ENCODE measurements at places on chromosomes 1 and 21.

- no peak for DNase-seq
These were observed 26.5 kb downstream of the ACTA1 start for GRCh38 chr1:229407206-229408026.

DNA sequence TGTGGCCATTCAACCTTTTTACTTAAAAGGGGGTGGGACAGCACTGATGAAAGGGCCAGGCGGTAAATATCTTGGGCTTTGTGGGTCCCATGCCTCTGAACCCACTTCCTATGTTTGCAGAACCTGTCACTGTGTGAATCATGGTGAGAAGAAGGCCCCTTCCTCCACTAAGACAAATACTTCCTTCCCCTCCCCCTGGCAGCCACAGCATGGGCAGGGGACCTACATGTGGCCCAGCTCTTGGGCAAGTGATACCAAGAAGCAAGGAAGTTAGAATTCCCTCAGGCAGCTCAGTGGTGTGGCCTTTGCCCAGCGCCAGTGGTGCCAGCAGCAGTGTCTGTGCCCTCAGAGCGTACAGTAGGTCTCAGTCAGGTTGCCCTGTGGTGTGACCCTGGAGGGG, 168.6 kb downstream of the TRIM33 start:
- no peak for DNase-seq

- DNase-seq: no peak
These were observed 5.4 kb upstream of the TDRD5 start for GRCh38 chr1:179586107-179586823.

- no peak for DNase-seq
These were observed 323.0 kb upstream of the ADGRL2 start for GRCh38 chr1:81477710-81478109.

DNA sequence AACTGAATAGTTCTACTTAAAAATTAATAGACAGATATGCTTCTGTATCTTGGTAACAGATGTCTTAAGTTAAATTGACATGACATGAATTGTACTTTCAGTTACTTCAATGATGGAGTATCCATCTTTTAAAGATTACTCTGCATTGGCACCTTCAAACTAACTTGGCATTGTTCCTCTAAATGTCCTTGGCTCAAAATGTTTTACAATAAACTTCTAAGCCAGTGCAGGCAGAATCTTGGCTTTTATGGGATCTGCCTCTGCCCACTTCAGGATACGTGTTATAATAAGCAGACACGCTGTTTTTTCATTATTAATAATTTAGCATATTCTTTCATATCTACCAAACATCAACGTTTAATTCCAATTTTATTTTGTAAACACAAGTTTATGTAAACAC, 873.4 kb upstream of the ADAMTS5 start:
- DNase-seq: no peak

DNA sequence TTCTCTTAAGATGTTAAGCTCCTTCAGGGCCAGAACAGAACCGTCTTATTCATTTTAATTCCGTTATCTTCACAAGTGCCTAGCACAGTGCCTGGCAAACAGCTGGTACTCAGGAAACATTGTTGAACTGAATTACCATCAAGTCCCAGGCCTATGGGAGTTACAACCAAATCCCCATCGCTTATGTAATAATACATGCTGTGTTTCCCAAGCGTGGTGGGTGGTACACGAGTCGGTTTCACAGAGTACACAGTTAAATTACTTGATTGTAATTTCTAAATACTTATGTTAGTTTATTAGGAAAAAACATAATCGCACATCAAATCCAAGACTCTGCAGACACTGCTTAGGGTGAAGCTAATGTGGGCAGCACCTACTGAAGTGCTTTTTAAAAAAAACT, 1.0 kb downstream of the ANGEL2 start:
- no peak for DNase-seq

DNA sequence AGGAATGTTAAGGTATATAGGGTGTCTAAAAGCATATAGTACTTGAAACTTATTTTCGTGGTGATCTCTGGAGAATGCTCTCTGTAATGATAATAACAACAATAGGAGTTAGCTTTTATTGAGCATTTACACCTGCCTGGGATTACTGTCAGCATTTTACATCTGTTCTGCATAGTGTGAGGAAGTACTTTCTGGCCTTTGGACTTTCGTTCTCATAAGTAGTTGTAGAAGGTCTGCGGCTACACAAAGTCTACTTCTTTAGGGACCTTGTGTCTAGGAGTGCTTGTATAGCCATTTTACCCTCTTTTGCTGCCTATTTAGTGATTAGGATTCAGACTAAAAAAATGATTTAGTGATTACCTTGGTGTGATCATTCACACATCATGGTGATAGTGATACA, 103.6 kb upstream of the GPR52 start:
- no peak for DNase-seq

DNA sequence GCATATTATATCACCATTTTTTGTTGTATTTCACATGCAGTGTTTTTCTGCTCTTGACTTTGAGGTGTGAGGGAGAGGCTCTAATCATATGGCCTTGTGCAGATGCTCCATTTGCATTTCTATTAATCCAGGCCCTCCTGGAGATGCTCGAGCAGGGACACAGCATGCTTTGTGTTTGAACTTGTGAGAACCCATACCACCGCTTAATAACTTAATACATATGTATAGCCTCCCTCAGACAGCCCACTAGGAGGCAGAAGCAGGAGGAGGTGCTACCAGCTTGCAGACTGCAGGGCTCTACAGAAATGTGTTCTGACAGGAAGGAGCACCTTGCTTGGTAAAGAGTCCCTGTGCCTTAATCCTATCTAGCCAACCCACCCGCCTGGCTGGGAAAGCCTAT, 155.2 kb downstream of the BARHL2 start:
- no peak for DNase-seq

DNA sequence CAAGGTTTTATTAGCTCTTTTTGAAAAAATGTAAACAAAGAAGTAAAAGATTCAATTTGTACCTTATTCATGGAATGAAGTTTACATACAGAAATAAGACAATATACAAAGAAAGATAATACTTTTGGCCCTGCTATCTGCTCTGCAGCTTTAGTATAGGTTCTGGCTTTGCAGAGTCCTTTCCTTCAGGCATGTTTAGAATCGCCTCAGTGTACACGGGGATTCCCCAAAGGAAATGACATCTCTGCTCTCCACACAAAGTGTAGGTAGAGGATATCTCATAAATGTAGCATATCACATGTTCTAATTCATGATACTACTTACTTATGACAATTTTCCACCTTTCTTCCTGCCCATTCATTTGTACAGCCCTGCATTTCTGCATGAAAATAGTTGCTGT, 222.6 kb upstream of the DPYD start:
- no peak for DNase-seq

DNA sequence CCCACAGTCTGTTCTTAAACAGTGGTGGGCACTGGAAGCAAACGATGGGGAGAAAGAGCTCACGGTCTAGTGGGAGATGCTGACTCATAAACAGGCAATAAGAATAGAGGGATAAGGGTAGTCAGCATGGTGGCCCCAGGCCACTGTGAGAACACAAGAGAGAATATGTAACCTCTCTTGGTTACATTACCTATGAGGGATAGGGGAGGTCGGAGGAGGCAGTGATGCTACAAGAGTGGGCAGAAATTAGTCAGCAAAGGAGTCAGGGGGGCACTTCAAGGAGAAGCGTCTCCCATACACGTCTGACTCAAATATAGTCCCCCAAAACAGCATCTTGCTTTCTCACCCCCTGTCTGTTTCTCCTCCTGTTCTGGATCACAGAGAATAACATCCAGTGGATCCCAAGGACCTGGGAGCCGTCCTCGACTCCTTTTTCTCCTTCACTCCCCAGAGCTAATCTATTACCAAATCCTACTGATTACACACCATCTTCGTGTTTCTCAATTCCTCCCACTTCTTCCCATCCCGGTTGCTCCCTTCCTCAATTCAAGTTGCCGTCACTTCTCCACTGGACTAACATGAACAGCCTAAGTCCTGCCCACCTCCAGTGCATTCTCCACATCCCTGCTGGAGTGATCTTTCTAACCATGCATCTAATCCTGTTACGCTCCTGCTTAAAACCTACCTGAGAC, 2.1 kb downstream of the SLAMF8 start:
- DNase-seq: no peak

DNA sequence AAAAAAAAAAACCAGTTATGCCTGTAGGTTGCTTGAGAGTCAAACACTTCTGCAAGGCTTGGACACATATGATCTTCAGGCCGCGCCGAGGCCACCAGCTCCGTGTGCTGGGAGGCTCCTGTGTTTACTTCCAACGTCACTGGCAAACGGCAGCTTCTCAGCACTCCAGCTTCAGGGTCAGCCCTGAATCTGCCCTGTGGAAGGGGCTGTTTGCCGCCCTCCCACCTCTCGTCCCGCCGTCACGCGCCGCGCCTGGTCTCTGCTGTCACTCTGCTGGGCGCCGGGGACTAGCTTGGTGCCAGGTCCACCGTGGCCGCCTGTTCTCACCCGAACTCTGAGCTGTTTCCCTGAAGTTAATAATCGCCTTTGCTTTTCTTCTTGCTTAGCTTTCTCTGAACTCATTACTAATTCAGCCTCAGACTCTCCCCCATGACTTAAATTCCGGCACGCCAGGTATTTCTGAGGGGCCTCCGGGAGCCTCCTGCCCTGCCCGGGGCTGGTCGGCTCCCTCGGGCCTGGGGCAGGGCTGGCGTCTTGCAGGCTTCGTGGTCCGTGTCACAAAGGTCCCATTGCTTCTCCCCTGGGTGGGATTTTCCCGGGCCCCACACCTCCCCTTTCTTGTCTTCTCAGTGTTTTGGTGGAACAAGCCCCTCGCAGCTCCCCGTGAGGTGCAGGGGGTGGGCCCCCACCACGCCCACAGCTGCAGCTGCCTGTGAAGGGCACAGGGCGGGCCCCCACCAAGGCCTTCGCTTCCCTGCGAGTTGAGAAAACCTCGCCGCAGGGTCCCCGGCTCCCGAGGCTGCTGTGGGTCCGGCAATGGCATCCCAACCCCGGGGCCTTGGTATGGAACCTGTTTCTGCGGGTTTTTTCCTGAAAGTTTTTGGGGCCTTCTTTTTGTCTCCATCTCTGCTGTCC, 14.6 kb upstream of the C1orf159 start:
- DNase-seq: no peak

- DNase-seq: no peak
These were observed 5.3 kb downstream of the PLXNA2 start for GRCh38 chr1:208238710-208239472.

GRCh38 chr21:33359446-33359845, 34.7 kb downstream of the IFNAR1 start:
- no peak for DNase-seq

GRCh38 chr1:157948312-157949073, 45.0 kb upstream of the KIRREL1 start:
- DNase-seq: no peak

GRCh38 chr21:25425156-25425555, 182.1 kb downstream of the MRPL39 start:
- DNase-seq: no peak

DNA sequence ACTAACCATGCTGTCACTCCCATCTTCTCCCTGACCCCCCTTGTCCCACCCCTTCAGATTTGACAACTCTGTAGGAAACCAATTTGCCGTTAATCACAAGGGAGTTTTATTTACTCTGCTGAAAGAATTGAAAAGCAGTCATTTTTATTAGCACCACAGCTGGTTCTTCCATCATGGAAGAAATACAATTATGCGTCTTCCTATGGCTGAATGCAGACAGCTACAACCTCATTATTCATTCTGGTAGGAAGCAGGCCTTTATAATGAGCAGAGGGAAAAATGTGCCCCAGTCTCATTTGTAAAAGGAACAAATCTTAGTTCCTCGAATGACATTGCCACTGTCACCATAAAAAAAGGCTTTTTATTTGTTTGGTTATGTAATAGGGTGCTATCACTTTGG, 35.2 kb downstream of the JUN start:
- no peak for DNase-seq

DNA sequence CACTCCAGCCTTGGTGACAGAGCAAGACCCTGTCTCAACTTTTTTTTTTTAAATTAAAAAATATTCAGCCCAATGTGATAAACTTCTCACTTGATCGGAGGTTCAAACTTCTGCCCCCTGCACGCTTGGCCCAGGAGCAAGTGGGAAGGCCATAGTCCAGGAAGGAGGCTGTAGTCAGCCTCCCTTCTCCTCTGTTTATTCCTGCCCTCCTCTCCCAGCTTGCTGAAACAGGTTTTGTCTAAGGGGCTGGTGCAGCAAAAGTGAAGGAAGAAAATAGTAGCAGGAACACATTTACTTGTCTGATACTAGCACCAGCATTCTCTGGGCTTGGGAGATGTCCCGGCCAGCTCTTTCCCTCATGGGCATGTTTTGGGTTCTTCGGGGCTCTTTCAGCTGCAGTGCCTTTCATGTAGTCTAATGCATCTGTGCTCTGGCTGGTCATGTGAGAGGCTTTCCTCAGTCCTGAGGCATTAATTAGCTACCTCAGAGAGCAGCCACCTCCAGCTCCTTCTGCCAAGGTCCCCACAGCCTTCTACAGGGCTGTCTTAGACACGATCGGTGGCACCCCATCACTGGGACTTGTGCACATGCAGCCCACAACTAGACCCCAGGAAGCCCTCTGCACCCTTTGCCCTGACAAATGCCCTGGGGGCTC, 12.9 kb downstream of the SLC44A3 start:
- no peak for DNase-seq

- DNase-seq: no peak
These were observed 246.8 kb downstream of the LMO4 start for GRCh38 chr1:87575528-87575927.

GRCh38 chr1:100607628-100608240, 69.8 kb downstream of the GPR88 start:
- DNase-seq: no peak

DNA sequence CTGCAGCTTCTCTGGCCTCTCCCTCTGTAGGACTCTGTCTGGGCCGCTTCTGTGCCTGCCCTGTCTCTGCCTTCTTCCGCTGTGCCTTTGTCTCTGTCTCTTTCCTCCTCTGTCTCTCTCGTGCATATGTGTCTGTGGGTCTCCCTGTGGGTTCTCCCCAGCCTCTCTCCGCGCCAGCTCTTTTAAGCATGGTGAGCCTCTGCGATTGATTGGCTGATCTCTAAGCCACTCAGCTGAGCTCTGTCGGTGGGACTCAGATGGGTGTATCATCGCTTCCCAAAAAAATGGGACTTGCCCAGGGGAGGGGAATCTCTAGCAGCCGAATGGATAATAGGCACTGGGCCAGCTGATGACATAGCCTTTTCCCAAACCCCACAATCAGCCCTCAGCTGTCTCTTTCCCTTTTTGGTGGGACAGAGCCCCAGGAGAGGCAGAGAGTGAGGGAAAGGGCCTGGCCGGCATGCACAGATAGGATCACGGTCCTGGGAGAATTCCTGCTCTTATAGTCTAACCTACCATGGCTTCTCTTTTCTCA, at the start of gene ADAMTS4:
TSS of gene ADAMTS4 (minus strand) at position 158 of the 535 bp plus-strand sequence. CDS start 427 bp downstream, outside the sequence.
- no peak for DNase-seq

GRCh38 chr1:159089184-159089791, 12.7 kb upstream of the AIM2 start:
- no peak for DNase-seq

All from stimulated activated effector memory CD8-positive, alpha-beta T cell treated with anti-CD3 and anti-CD28 coated beads, Interleukin-12 subunit alpha, Interleukin-12 subunit beta, amount 100 ng/mL, for 72 hours (primary cell).